Stimulated activated CD8-positive, alpha-beta memory T cell treated with anti-CD3 and anti-CD28 coated beads, Interleukin-15, amount 100 ng/mL, for 1 hour (primary cell): ENCODE measurements at places on chromosomes 5 and 9.

DNA sequence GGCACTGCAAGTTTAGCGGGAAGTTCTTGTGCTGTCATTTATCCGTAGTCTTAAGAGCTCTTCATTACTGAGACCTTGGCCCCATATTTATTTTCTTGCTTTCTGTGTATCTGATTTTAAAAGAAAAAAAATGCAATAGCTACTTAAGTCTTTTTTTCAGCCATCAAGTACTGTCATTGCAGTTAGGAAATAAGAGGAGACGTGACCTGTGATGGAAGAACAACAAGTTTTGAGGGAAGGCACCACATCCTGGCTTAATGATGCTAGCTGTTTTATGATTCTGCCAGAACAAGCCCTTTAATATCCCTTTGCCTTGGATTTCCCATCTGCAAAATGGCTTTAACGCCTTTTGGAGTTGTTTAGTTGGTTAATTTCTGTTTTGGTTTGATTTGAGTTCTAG lies 3.8 kb downstream of the RGMB start:
- no peak for DNase-seq

- DNase-seq, result no peak
Measured at GRCh38 chr5:95600557-95600956, 19.3 kb upstream of the GPR150 start.

GRCh38 chr9:25481372-25481771 lies 196.9 kb downstream of the TUSC1 start:
- no peak for DNase-seq

GRCh38 chr5:150783422-150783928 lies 4.9 kb downstream of the SMIM3 start:
- peak; percentile 25 for DNase-seq

GRCh38 chr9:115191667-115192066 lies 73.7 kb upstream of the TNC start:
- no peak for DNase-seq

DNA sequence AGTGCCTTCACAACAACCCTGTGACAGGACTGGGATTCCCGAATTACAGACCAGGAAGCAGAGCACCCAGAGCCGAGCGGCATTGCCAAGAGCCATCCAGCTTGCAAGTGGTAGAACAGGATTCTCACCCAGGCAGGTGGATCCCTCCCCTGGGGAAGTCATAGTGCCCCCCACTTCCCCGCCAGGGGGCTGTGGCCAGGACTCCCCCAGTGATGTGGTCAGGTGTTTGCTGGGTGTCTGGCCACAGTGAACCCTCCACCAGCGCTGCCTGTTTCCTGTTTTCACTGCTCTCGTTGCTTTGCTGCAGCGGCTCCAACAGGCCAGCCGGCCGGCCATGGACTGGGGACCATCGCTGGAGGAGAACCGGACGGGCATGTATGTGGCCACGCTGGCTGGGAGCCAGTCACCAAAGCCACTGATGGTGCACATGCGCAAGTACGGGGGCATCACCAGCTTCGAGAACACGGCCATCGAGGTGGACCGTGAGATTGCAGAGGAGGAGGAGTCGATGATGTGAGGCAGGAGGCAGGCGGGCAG lies 19.3 kb downstream of the SLC6A7 start:
- no peak for DNase-seq

GRCh38 chr5:143373076-143373475 lies 30.4 kb downstream of the NR3C1 start:
- no peak for DNase-seq

DNA sequence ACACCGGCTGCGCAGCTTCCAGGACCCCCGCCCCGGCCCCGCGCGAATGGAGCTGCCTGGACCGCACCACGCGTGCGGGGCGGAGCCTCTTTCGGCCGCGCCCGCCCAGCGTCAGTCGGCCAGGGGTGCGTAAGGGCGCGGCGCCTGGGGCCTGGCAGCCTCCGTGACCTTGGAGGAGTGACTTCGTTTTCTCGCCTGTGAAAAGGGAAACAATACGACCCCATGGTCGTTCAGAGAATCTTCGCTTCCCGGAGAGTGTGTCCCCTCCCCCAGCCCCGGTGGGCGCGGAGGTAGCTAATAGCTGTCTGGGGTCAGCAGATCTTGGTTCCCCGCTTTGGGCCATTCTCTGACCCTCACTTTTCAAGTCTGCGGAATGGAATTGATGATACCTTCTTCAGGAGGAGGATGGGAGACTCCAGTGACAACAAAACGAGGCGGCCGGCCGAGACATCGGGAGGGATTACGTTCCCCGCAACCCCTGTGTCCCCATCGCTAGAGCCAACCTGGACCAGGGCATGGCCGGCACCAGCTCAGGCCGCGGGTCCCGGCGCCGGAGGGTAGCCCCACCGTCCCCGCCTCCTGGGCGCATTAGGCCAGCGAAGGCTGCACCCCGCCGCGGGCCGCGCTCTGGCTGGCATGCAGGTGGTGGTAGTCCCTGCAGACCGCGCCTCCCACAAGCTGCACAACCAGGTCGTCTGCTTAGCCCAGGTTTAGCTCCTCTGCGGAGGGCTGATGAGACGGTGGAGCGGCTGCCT lies 5.5 kb upstream of the CDHR2 start:
- DNase-seq, result no peak

DNA sequence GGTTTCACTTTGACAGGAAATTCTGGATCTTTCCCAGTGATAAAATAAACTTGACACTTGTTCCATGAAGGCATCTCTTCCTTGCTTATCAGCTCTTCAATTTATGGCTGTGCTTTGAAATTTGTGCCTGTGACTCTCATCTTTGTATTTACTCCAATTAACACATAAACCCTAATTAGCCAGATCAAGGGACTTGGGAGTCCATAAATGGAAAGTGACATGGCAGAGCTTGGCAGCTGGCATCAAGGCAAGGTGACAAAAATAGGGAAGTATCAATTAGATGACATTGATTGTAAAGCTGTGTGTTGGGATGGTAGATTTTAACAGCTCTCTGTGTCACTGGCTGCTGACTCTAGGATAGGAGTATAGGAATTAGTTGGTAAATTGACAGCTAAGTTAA lies 133.9 kb downstream of the PBX3 start:
- no peak for DNase-seq

- no peak for DNase-seq
Measured at GRCh38 chr5:154474396-154475334, 3.4 kb downstream of the HAND1 start.

GRCh38 chr5:68214482-68215207 lies 911 bp upstream of the PIK3R1 start:
- no peak for DNase-seq

GRCh38 chr5:118778941-118779340 lies 209.4 kb downstream of the DTWD2 start:
- no peak for DNase-seq

- DNase-seq, result no peak
Measured at GRCh38 chr5:32710550-32711361, at the start of gene NPR3. Gene NPR3 (plus strand): TSS chr5:32711321. CDS start chr5:32711777, 456 bp downstream.

GRCh38 chr9:130660326-130660682 lies 4.1 kb upstream of the PRDM12 start:
- no peak for DNase-seq

GRCh38 chr5:73436535-73437100 lies 12.0 kb downstream of the FOXD1 start:
- no peak for DNase-seq

DNA sequence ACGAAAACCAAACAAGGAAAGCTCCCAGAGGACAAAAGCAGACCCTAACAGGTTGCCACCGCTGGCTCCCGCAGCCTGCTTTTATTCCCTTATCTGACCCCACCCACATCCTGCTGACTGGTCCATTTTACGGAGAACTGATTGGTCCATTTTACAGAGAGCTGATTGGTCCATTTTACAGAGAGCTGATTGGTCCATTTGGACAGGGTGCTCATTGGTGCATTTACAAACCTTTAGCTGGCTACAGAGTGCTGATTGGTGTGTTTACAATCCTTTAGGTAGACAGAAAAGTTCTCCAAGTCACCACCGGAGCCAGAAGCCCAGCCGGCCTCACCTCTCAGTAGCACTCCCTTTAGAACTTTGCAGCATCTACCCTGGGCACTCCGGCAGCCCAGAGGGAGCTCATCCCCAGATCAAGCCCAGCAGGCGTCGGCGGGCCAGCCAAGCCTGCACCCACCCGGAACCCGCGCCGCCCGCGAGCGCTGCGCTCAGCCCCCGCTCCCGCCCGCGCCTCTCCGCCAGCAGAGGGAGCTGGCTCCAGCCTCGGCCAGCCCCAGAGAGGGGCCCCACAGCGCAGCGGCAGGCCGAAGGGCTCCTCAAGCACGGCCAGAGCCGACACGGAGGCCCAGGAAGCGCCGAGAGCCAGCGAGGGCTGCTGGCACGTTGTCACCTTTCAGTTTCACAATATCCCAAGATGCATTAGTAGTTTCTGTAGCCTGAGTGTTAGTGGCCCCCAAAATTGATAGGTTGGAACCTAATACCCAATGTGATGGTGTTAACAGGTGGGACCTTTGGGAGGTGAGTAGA lies 35.3 kb upstream of the CLPTM1L start:
- peak; percentile 14 for DNase-seq

GRCh38 chr5:129377504-129377903 lies 82.6 kb upstream of the ADAMTS19 start:
- DNase-seq, result no peak

GRCh38 chr5:124732428-124733328 lies 13.8 kb downstream of the ZNF608 start:
- no peak for DNase-seq

DNA sequence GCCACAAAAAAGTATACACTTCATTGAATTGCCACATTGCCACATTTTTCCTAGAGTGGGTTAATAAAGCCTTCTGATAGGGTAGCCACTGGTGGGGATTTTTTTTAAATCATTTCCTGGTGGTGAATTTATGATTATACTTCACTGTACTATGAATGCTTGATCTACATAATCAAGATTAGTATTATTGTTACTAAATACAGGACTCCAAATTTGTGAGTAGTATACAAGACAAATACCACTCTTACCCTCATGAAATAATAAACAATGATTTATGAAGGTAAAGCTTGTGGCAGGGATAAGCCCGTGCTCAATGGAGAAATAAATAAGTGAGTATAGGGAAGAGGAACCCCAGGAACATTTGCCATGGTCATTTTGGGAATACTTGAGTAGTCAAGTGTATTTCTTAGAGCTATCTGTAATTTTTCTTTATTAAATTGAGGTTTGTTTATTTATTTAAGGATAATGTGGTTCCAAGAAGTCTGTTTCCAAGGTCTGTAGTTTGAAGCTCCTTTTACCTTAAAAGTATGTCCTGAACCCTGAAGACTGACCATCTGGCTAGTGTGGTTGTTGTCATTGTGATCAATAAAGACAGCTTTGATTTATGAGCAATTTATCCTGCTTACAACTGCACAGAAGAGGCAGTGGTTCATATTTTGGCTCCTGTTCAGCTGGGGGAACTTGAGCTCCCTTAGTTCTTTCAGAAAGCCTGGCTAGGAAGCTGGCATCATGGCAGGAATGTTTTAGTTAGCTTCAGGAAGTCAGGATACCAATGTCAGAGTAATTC lies 118.6 kb downstream of the ZSWIM6 start:
- no peak for DNase-seq

DNA sequence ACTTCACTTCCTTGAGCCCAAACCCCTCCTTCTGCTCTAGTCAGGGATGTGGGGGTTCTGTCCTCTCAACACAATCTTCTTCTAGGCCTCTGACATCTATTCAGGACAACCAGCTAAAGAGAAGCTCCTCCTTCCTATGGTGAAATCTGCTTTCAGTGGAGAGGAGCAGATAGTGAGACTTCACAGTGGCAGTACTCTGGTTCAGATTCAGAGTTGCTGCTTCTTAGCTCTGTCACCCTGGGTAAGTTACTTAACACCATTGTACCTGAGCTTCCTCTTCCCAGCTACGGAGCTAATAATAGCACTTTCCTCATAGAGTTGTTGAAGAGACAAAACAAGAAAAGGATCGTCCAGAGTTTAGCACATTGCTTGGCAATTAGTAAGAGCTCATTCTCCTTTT lies 77.3 kb upstream of the LARP1 start:
- no peak for DNase-seq

DNA sequence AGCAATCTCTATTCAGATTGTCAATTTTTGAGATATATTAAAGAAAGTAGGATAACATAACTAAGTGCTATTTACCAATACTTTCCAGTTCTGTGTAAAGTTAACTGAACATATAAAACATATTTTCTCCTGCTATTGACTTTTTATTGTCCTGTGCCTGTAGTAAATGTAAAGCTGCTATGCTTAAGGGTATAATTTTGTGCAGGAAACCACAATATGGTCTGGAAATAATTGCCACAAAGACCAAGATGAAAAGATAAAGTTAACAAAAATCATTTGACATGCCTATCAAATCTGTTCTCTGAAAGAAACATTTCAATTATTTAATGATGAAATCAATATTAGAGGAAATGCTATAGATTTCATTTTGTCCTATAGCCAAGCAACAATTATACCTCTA lies 121.3 kb downstream of the FGF10 start:
- DNase-seq, result no peak

GRCh38 chr9:124766815-124767554 lies 4.1 kb downstream of the NR6A1 start:
- no peak for DNase-seq

DNA sequence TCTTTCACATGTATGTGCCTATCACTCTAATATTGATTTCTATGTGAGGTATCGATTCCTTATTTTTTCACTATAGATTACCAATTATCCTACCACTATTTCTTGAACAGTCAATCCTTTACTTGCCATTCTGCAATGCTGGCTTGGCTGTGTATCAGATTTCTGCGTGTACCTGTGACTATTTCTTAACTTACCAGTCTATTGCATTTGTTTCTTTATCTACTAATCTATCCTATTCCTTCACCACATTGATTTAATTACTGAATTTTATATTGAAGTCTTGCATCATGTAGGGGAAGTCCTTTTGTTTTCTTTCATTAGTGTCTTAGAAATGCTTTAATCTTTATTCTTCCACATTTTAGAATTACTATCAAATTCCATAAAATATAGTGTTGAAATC lies 684.8 kb downstream of the LRRC70 start:
- DNase-seq, result no peak

DNA sequence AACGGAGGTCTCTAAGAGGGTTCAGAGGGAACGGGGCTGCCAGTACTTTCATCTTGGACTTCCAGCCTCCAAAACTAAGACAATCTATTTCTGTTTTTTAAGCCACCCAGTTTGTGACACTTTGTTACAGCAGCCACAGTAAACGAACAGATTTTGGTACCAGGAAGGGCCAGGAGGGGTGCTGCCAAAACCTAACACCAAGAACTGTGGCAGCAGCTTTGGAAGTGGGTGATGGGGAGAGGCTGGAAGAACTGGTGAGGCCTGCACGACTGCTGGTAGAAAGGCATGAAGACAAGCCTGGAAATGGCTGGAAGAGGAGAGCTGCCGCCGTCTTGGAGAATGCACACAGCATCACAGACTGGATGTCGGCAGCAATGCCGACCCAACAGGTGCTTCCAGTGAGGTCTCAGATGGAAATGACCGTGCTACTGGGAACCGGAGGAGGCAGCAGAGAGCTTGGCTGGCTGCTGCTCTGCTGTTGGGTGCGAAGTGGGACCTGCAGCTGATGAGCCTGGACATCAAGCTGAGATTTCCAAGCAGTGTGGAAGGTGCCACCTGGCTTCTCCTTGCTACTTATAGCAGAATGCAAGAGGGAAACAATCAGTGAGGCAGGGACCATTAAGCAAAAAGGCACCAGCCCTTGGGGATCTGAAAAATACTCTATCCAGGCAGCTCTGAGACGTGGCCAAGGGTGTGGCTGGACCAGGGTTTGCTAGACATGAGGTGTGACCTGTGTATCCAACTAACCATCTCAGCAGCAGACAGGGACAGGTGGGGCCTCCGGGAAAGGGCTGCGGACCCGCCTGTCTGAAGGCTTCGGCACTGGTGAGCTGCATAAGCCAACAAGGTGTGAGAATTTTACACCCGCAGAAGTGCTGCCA lies 4.7 kb upstream of the TMEM210 start:
- DNase-seq, result no peak

GRCh38 chr5:68730220-68730978 lies 363.4 kb upstream of the SLC30A5 start:
- no peak for DNase-seq
